Stimulated activated CD8-positive, alpha-beta memory T cell treated with anti-CD3 and anti-CD28 coated beads, Interleukin-4, amount 100 ng/mL, for 1 hour (primary cell): ENCODE measurements at places on chromosomes 12 and 14.

- DNase-seq: peak; percentile 83
Measured at GRCh38 chr14:68816183-68816942, 23.5 kb upstream of the ZFP36L1 start.

- DNase-seq: no peak
Measured at GRCh38 chr12:47417121-47417520, 288.7 kb downstream of the RPAP3 start.

- DNase-seq: no peak
Measured at GRCh38 chr12:70691018-70691672, 53.9 kb upstream of the PTPRB start.

DNA sequence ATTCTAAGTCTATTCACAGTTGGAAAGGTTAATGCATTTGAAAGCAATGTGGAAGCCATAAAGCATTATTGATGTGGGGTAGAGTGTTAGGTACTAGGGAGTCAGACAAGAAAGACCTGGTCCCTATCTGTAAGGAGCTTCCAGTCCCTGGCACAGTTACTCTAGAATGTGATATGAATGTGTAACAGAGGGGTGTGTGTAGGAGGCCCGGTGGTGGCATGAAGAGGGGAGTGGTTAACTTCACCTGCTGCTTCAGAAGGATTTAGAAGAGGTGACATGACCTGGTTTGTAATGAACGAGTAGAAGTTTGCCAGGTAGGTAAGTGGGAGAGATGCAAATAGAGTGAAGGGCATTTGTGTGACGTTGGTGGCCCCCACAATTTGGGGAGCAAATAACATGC lies 15.1 kb upstream of the GALNT6 start:
- DNase-seq: no peak

DNA sequence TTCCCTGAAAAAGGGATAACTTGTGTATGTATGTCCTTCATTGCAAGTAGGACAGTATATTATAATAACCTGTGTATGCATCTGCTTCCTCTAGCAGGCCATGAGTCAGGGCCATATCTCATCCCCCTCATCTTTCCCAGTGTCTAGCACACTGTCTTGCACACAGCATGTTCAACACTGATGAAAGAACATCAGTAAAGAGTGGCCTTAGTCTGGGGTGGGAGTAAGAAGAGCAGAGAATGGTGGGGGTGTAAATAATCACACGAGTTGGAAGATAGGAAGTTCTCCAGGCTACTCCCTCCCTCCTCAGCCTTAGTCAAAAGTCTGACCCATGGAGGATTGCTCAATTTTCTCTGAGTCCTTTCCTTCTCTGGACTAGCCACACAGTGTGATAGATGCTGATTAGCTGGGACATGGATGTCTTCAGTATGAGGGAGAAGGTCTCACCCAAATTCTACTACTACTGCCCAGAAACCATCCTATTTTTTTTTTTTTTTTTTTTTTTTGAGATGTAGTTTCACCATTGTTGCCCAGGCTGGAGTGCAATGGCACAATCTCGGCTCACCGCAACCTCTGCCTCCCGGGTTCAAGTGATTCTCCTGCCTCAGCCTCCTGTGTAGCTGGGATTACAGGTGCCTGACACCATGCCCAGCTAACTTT lies 14.6 kb upstream of the SP1 start:
- no peak for DNase-seq

DNA sequence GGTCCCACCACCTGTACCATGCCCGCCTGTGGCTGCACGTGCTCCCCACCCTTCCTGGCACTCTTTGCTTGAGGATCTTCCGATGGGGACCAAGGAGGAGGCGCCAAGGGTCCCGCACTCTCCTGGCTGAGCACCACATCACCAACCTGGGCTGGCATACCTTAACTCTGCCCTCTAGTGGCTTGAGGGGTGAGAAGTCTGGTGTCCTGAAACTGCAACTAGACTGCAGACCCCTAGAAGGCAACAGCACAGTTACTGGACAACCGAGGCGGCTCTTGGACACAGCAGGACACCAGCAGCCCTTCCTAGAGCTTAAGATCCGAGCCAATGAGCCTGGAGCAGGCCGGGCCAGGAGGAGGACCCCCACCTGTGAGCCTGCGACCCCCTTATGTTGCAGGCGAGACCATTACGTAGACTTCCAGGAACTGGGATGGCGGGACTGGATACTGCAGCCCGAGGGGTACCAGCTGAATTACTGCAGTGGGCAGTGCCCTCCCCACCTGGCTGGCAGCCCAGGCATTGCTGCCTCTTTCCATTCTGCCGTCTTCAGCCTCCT lies 1.1 kb downstream of the INHBE start:
- no peak for DNase-seq

DNA sequence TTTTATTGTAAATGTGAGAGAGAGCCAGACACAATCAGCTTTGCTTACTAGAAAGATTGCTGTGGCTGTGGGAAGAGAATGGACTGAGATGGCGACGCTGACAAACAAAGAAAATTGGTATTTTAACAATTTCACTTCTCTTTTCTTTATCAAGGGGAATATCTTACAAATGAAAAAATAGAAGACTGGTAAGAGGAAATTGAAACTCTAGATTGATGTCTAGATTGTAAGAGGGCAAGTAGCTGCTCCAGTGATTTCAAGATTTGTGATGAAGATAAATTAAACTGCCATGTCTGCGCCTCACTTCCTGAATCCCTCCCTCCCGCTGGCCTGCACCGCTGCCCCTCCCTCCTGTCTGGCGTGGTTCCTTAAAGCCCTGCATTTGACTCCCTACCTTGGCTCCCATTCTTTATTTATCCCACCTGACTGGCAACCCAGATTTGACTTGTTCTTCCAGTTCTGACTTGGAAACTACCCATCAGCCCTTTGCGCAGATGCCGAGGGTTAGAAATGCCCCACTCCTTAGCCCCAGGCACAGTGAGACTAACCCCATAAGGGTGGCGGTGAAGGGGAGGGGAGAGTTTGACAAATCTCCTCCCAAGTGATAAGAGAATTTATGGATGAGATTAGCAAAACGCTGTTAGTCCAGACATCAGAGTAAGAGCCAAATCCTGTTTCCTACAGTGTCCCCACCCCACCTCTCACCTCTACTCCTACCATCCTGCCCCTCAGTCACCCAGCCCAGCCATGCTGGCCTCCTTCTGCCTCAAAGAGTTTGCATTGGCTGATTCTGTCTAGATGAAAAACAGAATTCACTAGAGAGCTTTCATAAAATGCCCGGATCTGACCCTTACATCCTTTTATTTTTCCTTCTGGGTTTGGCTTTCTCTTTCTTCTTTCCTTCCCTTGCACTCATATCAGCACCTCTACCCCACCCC lies 125.3 kb upstream of the ATF7IP start:
- DNase-seq: no peak

DNA sequence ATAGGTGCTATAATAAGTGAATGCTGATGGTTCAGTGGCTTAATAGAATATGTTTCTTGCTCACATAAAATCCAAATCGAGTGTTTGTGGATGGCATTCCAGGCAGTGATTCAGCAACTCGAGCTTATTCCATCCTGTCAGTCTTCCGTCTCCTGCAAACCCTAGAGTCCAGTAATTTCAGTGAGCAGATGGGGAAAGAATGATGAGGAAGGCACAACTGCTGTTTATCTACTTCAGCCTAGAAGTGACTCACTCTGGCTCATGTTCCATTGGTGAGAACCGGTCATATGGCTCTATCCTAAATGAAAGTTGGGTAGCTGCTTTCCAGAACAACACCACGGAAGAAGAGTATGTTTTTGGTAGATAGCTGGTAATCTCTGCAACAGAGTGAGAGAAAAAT lies 421.8 kb upstream of the PDE3A start:
- no peak for DNase-seq

DNA sequence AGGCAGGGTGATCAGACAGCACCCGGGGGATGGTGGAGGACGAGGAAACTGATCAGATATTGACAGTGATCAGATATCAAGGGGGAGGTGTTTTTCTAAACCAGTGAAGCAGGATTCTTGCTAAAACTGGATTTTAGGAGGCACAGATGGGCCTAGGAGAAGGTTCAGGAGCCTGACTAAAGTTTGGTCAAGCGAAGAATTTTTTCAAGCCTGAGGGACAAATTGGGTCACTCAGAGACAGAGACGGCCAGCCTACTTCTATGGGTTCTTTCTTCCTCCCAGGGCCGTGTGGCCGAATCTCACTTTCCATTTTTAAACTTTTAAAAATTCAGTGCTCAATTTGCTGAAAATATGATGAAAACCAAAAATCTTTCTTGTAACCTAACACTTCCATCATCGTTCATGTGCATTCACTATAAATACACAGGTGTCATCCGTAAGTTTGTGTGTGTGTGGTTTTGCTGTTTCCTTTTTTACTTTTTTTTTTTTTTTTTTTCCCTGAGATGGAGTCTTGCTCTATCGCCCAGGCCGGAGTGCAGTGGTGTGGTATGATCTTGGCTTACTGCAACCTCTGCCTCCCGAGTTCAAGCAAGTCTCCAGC lies 68.5 kb downstream of the RIN3 start:
- no peak for DNase-seq

GRCh38 chr14:20559461-20559904 lies 1.4 kb downstream of the RNASE9 start:
- no peak for DNase-seq

DNA sequence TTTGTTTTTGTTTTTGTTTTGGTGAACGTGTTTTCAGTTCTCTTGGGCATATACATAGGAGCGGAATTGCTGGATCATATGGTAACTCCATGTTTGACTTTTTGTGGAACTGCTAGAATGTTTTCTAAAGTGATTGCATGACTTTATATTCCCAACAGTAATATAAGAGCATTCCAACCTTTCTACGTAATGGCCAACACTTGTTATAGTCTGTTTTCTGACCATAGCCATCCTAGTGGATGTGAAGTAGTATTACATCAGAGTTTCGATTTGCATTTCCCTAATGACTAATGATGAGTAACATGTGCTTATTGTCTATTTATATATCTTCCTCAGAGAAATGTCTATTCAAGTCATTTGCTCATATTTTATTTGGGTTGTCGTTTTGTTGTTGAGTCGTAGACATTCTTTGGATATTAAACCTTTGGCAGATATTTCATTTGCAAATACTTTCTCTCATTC lies 268.7 kb downstream of the AEBP2 start:
- DNase-seq: no peak

- no peak for DNase-seq
Measured at GRCh38 chr12:70661466-70662161, 24.4 kb upstream of the PTPRB start.

DNA sequence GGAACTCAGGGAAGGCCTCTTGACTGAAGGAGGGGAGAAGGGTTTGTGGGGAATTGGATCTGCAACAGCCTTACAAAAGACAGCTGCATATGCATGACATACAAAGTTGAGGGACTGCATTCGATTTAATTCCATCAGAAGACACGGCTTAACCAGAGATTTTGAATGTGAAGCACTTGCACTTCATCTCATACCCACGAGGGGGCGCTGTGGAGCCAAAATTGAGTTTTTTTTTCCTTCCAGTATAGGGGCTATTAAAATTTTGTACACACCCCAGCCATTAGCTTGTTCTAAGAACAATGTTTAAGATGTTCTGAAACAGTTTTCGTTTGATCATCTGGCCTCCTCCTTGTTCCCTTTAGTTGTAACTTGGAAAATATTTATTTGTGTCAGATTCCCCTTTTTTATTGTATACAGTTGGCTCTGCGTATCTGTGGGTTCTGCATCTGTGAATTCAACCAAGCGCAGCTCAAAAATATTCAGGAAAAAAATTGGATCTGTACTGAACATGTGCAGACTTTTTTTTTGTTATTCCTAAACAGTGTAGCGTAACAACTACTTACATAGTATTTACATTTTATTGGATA lies 1.6 kb downstream of the SUDS3 start:
- DNase-seq: peak; percentile 64

- no peak for DNase-seq
Measured at GRCh38 chr12:12017798-12018197, 52.9 kb upstream of the BCL2L14 start.
